ENCODE measurements at places on chromosomes 12 and 14. TPM values are rescaled to one million over a fixed set of nuclear protein-coding genes. Genes with fewer than 3 reads are reported as not detected.

Gene GSKIP
- total RNA-seq, result 42.5 TPM

DNA sequence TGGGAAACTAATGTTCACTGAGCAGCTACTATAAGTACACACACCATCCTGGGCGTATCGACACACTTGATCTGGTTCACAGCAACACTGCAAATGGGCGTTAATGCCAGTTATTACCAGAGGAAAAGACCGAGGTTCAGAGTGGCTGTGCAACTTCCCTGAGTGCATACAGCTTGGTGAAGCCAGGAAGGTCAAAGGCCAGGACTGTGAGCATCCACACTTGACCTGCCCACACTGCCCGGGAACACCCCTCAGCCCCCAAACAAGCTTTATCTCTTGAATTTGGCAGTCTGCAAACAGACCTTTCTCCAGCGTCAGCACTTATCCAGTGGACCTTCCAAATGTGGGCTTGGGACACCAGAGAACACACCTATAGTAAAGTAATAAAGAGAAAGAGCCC is 312.6 kb downstream of the BCL11B start:
- DNase-seq, result no peak

GRCh38 chr14:49930720-49931119 is 37.8 kb downstream of the ARF6 start:
- no peak for DNase-seq

- DNase-seq, result no peak
Measured at GRCh38 chr14:51176839-51177238, 63.2 kb upstream of the TMX1 start.

Gene SYT1
- total RNA-seq, result 3.5 TPM

- DNase-seq, result no peak
Measured at GRCh38 chr14:79077096-79077495, 906.9 kb downstream of the NRXN3 start.

Gene NINJ2
- 4.1 TPM for total RNA-seq

DNA sequence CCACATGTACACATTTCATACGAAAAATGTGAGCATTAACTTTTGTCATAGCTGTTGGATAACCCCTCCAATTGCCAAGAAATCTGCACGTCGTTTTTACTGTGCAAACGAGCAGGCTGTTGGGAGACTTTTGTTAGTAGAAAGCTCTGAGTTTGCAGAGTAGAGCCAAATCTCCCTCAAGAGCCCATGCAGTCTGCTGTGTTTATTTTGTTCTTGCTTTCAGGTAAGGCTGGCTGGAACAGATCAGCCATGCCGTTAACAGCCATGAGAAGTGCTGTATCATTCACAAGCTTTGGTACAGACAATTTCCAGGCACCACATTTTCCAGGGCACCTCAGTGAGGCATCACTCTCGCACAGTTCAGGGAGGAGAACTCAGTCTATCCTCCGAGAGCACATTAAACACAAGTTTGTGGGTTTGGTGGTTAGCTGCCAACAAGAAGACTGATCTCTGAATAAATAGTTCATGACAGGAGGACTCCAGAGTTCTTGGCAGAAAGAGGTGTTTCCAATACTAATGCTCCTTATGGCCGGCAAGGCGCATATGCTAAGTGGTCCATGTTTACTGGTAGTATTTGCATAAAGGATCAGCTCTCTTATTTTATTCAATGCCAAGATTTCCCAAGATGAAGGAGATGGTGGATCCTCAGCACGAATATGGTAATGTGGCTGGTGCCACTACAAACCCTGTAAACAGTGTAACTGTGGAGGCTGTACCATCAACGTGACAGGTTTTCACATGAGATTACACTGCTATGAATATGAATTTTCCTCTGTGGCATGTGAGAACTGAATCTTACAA is 30.3 kb upstream of the PELI2 start:
- DNase-seq, result peak; percentile 2

DNA sequence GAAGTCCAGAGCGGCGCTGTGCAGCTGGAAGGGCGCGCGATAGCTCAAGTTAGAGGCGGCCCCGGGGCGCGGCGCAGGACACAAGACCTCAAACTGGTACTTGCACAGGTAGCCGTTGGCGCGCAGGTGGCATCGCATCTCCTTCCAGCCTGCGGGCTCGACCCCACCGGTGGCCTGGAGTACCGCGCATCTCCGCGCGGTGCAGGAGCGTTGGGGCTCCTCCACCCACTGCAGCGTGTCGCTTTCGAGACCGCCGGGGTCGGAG is 553 bp downstream of the CLEC14A start:
- no peak for DNase-seq

DNA sequence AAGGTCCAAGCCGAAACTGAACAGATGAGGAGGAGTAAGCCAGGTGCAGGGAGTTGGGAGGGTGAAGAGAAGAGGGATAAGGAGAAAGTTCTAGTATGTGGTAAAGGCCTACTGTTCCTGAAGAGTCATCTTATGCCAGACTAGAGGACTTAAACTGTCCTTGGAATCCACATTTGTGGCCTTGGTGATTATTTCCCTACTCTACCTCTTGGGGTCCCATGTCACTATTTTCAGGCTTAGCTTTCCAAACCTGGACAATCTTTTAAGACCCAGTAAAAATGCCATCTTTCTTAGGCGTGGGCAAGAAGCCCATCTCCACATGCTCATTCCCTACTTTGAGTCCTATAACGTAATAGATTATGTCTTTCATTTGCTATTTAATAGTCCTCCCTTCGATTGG is 40.1 kb upstream of the CRY1 start:
- DNase-seq, result no peak

DNA sequence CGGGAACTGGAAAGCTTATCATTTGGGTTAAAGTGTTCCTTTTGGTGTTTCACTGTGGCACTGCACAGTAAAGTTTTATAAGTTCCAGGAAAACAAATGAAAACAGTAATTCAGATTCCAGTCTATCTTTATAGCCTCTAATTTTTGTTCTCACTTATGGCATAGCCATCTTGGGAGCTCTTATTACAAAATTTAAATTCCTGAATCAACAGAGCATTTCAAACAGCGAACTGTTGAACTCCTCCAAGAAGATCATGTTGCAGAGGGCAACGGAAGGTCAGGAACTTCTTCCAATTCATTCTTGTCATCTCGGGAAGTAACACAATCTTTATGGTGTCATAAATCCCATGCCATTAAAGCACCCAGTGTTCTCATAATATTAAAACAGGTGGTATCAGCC is 229.1 kb downstream of the KCNC2 start:
- no peak for DNase-seq

GRCh38 chr12:11133162-11133561 is 1.3 kb downstream of the TAS2R30 start:
- no peak for DNase-seq

DNA sequence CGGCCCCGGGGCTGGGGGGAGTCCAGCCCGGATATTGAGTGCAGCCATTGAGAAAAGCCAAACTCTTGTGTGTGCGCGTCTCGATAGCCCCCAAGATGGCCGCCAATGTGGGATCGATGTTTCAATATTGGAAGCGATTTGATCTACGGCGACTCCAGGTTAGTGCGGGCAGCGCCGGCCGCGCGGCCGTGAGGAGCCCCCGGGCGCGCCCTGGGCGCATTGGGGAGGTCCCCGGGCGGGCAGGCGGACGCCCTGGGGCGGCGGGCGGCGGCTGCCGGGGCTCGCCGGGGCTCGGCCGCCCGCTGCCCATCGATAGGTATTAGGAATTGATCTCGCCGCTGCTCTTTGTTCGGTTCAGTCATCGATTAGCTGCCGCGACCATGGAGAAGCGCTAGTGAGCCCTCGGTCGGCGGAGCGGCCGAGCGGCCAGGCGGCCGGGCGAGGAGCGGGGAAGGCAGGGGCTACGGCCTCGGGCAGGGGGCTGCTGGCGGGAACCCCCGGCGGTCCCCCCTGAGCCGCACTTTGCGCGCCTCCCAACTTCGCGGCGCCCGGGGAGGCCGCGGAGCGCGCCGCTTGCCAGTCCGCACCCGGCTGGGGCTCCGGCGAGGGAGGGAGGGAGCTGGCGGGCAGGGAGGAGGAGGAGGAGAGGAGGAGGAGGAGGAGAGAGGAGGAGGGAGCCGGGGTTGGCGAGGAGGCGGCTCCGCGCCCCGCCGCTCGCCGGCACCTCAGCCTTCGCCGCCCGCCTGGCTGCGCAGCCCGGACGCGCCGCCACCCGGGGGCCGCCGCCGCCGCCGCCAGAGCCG is 113.9 kb upstream of the MYL2 start:
- DNase-seq, result no peak

GRCh38 chr12:70719672-70720420 is 82.6 kb upstream of the PTPRB start:
- DNase-seq, result peak; percentile 55

DNA sequence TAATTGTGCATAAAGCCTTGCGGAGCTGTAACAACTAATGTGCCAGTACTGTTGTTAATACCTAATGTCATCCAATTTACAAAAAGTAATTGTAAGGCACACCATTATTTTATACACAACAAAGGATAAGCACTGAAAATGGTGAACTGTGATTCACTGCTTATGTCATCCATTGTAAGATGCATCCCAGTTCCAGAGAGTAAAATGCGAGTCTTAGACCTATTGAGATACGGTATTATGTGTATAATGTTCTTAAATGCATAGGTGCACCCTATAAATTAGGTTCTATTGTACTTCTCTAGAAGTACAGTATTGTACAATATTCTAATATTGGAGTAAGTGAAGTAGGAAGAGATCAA is 406 bp downstream of the PARP2 start:
- peak; percentile 18 for DNase-seq

DNA sequence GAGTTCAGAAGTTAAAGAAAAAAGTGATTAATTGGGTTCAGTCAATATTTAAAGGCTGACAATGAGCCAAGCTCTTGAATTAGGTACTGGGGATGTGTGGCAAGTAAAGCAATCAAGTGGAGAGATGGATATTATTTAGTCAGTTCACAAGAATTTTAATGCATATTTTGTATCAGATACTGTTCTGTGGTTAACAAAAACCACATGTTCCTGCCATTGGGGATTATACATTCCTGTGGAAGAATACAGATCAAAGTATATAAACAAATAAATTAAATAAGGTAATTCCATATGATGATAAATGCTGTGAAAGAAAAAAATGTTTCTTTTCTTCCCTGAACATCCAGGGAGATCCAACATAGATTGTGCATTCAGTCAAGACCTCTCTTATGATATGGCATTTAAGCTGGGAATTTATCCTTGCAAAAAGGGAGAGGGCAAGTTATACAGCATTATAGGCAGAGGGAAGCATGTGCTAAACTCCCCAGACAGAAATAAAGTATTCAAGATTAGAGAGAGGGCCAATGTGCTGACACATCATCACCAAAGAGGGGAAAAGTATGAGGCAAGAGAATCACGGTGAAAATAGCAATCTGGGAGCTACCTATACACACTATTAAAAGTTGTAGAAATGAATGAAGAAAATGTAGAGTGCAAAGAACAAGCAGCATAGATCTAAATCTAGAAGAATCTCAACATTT is 17.6 kb upstream of the A2M start:
- peak; percentile 44 for DNase-seq

GRCh38 chr14:61608245-61609165 is 86.8 kb upstream of the HIF1A start:
- DNase-seq, result no peak

- peak; percentile 76 for DNase-seq
Measured at GRCh38 chr12:116164250-116165035, 113.0 kb downstream of the MED13L start.

GRCh38 chr14:22623047-22623446 is 21.1 kb downstream of the OR6J1 start:
- peak; percentile 53 for DNase-seq

- DNase-seq, result peak; percentile 46
Measured at GRCh38 chr12:124188561-124189405, 106.1 kb upstream of the RFLNA start.

DNA sequence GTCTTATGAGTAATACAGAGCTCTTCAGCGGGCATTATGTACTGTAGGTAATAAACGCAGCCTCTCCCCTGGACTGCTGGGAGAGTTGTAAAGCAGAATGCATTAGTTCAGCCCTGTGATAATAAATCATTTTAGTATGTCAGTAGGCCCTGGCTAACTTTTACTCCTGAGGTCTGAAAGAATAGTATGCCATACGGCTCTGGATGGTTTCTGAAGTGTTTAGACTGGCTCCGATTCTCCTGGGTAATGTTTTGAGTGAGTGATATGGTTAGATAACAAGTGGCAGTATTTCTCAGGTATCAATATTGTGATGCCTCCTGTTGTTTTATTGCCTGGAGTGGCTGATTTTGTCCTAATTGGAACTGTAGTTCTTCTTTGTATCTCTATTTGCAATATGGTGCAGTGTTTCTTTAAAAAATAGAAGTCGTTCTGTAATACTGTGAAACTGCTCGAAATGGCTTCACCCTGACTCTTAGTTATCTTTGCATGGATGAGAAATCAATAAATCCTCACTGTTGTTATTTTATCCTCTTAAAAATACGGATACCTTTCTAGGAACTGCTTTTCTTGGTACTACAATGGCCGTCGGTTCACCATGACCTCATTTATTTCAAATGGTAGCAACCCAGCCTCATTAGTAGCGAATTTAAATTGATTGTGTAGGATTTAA is 100.2 kb downstream of the PDZRN4 start:
- no peak for DNase-seq

- DNase-seq, result no peak
Measured at GRCh38 chr12:19227190-19227879, 97.8 kb downstream of the PLEKHA5 start.

DNA sequence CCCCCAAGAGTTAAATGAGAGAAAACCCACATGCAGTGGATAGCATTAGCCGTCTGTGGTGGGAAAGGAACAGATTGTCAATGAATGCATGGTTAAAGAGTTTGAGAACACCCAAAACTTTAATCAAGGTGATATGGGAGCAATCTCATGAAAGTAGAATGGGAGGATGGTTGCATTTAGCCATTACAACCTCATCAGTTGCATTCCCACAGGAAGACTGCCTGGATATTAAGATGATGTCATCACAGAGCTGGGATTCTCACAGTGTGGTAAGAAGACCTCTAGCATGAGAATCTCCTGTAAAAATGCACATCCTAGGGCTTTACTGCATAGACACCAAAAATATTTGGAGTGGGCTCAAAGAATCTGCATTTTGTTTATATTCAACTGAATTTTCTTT is 284.9 kb downstream of the RGS6 start:
- no peak for DNase-seq

DNA sequence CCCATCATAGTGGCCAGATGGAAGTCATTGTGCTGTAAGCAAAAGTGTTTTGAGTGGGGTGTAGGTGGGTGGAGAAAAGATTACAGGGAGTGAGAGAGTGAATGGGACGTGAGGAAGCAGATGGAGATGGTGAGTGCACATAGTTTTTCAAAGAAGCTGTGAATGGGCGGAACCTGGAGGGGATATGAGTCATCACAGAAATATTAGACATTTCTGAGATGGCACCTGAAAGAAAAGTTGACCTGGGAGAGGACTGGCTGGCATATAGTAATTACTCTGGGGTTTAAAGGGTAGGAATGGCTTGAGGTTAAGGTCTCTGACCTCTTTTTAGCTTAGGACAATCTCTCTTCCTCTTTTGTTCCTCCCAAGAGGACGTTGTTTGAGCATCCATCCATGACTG is 50.5 kb downstream of the ANO4 start:
- no peak for DNase-seq

GRCh38 chr12:47110718-47111391 is 31.1 kb upstream of the AMIGO2 start:
- no peak for DNase-seq

DNA sequence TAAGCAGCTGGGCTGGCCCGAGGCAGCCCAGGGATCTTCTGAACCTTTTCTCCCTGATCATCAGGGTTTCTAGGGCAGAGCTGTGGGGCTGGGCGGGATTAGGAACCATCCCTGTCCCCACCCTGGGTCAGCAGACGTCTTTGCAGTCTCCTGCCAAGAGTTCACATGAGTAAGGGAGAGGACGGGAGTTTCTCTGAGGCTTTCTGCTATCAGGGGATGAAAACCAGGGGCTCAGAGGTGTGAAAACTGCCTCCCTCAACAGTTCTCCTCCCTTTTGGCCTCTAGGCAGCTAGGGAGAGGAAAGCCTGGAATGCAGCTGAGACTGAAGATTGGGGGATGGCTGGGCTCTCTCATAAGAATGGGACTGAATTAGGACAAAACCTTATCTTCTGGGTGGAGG is 7.9 kb downstream of the ZNF385A start:
- DNase-seq, result no peak

Gene SH2B3
- total RNA-seq, result 99.7 TPM

Measured in RPMI7951 (cell line).